Fibroblast of skin of back (primary cell): ENCODE measurements at places on chromosomes 2 and 18.

- peak; percentile 45 for DNase-seq
Observed at GRCh38 chr2:37085731-37086147, 1.4 kb downstream of the GPATCH11 start.

GRCh38 chr2:217929757-217930707, 72.8 kb downstream of the TNS1 start:
- DNase-seq, result peak; percentile 94

GRCh38 chr2:234949762-234950434, 1.9 kb upstream of the SH3BP4 start:
- peak; percentile 99 for DNase-seq

DNA sequence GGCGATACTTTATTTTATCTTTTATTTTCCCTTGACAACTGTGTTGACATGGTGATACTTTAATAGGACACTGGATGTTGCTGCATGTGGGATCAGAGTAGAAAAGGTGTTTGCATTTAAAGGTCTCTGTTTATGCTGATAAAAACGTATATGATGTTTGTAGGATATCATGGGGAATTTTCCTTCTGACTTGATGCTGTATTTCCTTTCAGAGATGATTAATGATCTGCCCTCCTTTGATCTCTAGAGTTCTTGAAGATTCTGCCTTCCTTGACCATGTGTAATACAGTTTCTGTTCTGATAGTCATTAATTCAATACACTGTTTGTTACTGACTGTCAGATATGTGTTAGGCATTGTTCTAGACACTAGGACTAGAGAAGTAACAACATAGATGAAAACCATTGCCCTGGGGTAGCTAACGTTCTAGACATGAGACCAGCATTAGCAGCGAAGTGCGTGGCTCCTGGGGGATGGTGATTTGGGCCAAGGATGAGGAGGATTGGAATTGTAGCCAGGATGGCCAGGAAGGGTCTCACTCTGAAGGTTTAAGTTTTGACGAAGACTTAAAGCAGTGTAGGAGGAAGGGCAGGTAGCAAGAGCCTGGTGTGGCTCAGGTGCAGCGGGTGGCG, 2.8 kb downstream of the ATG4B start:
- DNase-seq, result no peak

- DNase-seq, result peak; percentile 61
Observed at GRCh38 chr18:39772155-39772919, 2182.7 kb upstream of the PIK3C3 start.

DNA sequence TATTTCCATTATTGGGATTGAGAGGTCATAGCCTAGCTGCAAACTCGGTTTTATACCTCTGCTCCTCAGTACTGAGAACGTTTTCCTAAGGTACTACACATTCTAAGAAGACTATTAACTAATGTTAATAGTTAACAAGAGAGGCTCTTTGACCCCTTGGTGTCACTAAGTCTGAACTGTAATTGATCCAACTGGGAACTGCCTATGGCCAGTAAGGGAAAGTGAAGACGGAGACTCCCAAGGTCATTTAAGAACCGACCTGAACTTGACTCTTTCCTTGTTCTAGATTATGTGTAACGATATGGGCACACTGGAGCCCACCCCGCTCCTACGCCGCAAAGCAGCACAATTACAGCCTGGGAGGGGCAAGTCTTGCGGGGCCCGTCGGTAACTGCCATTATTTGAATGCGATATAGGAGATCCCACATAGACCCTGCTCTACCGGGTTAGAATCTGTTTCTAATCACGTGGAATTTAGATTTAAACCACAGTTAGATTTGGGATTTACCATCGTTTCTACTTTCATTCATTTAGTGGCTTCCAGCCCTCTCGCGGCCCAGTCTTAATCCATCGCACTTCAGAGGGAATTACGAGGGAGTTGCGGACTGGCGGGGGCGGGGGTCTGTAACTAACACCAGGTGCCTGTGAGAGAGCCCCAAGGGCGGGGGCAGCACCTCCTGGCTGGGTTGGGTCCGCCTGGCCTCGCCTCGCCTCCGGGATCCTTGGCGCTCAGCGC, 84.1 kb upstream of the EPB41L3 start:
- no peak for DNase-seq

- DNase-seq, result peak; percentile 40
Observed at GRCh38 chr2:237639836-237640220, 12.4 kb downstream of the LRRFIP1 start.

DNA sequence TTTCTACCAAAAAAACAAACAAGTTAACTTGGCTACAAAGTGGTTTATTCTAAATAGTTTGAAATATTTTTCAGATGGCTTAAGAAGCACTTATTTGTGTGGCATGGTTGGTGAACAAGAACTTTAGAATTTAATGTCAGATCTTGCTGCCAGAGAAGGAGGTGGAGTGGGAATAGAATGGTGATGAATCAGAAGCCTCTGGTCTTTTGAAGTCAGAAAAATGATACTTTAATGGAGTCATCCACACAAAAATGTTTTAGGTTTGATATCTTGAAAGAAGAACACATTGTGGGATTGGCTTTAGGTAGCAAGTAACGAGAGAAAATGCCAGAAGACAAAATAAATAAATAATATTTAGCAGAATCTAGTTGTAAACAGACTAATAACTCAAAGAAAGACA, 243.1 kb upstream of the FANCL start:
- DNase-seq, result peak; percentile 67

GRCh38 chr2:170965446-170966225, 36.6 kb downstream of the GORASP2 start:
- DNase-seq, result peak; percentile 24

GRCh38 chr2:10169053-10169578, 46.6 kb downstream of the RRM2 start:
- DNase-seq, result no peak

GRCh38 chr2:75447176-75447575, 113.6 kb downstream of the EVA1A start:
- no peak for DNase-seq

DNA sequence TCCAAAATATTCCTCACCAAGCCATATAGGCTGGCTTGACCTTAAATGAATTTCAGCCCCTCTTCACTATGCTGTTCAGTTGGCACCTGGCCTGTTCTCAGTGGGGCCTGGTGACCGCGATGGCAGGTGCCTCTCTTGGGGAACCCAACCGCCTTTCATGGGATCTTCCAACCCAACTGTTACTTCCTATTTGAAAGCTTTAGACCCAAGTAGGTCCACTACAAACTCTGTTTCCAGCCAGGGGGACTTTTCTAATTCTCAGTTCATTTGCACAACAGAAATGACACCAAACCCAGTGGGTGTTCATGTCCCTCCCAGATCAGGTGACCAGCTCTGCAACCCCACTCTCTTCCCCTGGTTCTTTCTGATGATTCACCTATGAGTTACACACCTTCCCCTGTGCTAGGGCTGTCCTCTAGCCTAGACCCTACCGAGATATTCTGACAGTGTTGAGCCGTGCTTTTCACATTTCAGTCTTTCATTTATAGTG, 35.6 kb upstream of the NDUFV2 start:
- DNase-seq, result no peak

DNA sequence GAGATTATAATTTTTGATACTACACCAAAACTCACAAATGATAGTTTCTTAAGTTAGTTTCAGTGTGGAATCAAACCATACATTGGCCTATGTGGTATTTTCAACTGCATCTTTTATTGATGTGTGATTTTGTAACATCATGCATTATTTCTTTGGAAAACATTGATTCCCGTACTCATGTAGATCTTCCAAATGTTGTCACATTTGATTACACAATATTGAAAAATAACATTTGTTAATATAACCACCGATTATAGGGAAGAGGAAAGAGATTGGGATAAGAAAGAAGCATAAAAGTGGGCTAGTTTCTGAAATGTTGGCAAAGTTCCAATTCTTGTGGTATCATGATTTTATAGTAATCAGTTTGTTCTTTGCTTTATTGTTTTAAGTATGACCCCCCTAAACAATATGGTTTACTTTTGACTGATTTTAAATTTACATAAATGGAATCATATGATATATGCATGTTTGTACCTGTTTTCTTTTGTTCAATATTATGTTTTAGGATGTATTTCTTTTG, 117.2 kb upstream of the OTX1 start:
- DNase-seq, result no peak

- DNase-seq, result peak; percentile 45
Observed at GRCh38 chr2:152432206-152432653, 97.3 kb downstream of the FMNL2 start.

DNA sequence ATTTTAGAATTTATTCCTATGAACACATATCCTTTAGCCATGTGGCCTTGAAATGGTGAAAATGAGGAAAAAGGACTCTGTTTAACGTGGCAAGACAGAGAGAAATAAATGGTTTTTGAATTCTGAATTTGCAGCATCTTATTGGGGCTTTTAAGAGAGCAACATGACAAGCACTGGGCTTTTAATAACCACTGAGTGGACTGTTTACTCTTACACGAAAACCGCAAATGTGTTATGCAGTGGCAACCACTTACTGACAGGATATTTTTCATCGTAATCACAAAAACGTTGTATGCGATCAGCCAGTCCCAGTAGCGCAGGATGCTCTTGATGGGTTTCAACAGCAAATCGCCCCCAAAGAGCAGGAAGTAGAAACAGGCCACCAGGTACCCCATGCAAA, 226.6 kb downstream of the NAPG start:
- DNase-seq, result no peak

DNA sequence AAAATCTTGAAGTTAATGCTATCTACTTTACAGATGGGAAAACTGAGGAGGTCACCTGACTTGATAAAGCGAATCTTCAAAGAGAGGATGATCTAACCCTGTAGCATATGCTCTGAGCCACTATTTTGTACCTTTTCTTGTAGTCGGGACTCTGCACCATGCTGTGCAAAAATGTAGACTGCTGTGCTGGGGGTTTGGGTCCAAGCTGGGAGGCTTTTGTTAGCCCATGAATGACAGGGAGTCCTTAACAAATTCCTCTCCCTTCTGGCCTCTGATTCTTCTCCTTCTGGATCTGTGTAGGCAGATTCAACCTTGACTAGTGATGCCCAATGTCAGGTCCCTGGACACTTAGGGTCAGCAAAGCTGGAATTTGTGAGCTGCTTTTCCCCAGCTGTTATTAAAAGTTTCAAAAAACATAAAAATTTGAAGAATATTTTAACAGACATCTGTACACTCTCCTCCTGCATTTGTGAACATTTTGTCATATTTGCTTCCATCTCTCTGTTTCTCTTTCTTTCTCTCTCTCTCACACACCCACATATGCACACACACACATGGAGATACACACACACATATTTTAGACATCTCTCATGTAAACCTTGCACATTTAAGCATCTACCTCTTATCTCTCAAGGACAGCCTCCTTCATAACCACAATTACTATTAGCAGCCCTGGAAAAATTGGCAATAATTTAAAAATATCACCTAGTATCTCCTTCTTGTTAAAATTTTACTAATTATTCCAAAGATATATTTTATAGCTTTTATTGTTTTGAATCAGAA, 335.0 kb upstream of the TRIB2 start:
- no peak for DNase-seq

- no peak for DNase-seq
Observed at GRCh38 chr18:44625386-44625785, 55.3 kb upstream of the SETBP1 start.

DNA sequence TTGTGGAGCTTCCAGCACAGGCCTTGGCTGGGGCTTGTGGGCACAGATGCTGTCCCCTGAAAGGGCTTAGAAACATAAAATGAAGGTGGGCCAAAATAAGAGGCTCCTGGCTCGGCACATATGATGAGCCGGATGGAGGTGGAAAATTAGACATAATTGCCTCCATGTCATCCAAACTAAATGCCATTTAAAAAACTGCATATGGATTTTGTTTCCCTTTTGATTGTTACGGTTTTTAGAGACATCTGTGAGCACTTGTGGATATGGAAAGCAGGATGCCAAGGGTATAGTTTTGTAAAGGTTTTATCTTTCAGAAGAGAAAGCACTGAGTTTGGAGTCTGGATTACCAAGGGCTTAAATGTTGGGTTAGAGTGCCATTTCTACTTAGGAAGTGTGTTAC, 498.3 kb downstream of the RIT2 start:
- DNase-seq, result no peak

GRCh38 chr2:36731941-36732672, 35.6 kb downstream of the VIT start:
- peak; percentile 12 for DNase-seq

DNA sequence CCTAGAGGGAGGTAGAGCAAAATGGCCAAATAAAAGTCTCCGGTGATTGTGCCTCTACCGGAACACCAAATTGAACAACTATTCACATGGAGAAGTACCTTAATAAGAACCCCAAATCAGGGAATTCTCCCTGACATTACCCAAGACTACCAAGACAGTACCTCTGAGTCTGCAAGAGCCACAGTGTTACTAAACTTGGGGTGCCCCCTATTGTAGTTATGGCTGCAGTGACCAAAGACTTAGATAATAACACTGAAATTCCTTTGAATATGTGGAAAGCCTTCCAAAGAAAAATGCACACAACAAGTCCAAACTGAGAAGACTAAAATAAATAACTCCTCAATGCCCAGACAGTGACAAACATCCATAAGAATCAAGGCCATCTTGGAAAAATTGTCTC, 682.9 kb upstream of the LRRTM1 start:
- no peak for DNase-seq

DNA sequence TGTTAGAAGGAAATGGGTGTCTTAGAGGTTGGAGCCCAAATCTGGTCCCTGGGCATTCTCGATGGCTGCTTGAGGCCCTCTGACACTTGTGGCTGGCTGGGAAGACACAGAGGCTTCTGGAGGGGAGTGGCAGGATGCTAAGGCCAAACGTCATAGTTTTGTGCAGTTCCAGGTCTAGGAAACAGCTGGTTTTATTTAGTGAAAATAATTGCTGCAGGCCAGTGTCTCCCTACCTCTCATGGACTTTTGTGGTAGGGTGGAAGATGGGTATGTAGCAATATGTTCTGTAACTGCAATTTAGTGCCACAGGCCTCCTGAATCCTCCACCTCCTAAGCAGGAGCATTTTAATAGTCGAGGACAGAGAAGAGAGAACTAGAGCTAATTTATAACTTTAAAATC, 32.2 kb upstream of the SPRED2 start:
- DNase-seq, result peak; percentile 35

GRCh38 chr18:77127769-77128671, 4.6 kb downstream of the MBP start:
- DNase-seq, result peak; percentile 92

DNA sequence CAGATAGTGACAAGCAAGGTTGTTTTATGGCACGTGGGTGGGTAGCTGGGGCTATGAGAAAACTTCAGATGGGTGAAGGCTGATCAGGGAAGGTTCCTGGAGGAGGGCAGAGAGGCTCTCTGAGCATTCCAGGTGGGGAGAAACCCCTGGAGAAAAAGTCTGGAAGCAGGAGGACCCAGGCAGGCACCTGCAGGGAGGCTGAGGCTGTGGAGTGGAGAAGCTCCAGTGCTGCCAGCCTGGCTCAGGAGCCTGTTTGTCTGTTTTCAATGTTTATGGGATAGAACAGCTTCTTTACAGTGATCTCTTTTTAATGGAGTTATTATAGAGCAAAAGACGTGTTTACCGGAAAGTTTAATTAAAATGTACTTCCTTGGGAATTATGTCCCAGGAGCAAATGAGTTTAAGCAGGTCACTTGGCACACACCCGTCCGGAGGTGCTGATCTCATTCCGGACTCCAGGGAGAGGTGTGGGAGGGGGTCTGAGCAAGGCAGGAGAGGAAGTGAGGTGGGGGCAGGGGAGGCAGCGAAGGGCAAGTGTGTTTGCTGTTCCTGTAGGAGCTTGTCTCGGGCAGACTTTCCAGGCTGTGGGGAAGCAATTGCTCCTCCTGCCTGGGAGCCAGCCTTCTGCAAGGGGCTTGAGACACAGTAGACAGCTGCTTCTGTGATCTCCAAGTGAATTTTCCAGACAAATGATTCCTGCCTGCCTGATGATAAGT, 239.5 kb downstream of the MYCN start:
- DNase-seq, result no peak
